Fibroblast of the conjunctiva (primary cell): ENCODE measurements at places on chromosomes 7 and 10.

GRCh38 chr7:150410131-150410530 is 31.0 kb downstream of the ZNF775 start:
- DNase-seq = no peak

DNA sequence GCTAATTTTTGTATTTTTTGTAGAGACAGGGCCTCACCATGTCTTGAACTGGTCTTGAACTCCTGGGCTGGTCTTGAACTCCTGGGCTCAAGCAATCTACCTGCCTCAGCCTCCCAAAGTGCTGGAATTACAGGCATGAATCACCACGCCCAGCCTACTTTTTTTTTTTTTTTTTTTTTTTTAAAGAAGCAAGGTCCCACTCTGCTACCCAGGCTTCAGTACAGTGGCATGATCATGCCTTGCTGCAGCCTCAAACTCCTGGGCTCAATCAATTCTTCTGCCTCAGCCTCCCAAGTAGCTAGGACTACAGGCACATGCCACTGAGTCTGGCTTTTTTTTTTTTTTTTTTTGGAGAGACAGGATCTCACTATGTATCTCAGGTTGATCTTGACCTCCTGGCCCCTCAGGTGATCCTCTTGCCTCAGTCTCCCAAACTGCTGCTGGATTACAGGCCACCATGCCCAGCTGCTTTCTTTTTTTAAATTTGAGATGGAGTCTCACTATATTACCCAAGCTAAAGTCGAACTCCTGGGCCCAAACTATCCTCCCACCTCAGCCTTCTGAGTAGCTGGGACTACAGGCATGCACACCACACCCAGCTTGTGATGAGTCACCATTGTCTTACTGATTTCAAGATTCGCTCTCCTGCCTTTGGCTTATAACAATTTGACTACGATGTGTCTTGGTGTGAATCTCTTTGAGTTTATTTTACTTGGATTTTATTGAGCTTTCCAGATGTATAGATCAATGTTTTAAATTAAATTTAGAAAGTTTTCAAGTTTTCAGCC is 9.0 kb downstream of the RPEL1 start:
- DNase-seq = no peak

GRCh38 chr7:55086413-55087201 is 67.8 kb downstream of the EGFR start:
- peak; percentile 42 for DNase-seq

DNA sequence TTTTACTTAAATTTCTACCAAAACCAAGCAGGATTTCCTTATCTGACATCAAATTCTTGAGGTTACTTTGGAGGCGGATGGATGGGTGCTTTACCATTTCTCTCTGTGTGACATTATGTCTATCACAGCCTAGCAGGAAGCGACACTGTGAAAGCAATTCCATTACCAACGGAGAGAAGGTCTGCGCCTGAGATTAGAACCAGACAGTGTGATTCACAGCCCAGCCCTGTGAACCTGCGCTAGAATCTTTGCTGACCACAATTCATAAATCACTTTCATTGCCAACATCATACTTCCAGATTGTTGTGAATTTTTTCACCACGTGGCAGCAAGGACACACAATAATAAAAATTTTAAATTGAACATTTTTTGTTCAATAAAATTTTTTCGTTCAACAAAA is 126.5 kb downstream of the CUBN start:
- no peak for DNase-seq

GRCh38 chr10:127496035-127496434 is 53.1 kb upstream of the NPS start:
- no peak for DNase-seq

GRCh38 chr7:111927353-111928019 is 278.7 kb downstream of the DOCK4 start:
- DNase-seq = no peak

DNA sequence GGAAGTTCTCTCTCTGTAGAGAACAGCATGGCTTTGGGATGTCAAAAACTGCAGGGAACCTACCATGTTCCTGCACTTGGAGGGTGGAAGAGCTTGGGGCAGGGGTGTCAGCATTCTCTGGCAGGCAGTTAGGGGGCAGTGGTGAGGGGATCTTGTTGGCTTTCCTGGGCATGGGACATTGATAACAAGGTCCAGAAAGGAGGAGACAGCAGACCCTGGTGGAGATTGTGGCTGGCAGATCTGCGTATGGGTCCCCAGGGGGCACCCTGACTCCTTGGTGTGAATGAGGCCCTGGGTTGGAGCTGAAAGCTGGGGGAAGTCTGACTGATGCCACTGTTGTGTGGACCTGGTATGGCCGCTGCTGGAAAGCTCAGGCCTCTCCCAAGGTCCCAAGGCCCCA is 22.9 kb upstream of the CAMK2B start:
- DNase-seq = peak; percentile 6

DNA sequence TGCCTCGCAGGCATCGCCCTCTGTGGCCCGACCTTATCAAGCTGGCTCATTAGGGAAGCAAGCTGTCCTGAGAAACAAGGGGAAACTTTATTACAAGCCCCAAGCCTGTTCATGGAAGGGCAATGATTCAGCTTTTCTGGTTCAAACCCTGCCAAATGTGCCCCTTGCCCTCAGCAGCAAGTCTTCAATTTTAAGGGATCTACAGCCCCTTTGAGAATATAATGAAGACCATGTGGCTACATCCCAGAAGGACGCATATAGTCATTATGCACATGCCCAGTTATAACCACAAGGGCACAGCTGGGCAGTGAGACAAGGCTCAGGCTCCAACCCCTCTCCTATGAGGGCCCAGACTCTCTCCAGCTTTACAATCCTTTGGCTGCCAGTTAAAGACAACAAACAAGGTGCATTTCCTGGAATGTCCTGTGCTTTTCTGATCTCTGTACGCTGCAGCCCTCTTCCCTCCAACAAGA is 56.7 kb downstream of the DDC start:
- peak; percentile 35 for DNase-seq

- no peak for DNase-seq
Observed at GRCh38 chr7:117737926-117738325, 135.3 kb downstream of the CTTNBP2 start.

- DNase-seq = no peak
Observed at GRCh38 chr10:26090762-26091161, 125.8 kb upstream of the GAD2 start.

DNA sequence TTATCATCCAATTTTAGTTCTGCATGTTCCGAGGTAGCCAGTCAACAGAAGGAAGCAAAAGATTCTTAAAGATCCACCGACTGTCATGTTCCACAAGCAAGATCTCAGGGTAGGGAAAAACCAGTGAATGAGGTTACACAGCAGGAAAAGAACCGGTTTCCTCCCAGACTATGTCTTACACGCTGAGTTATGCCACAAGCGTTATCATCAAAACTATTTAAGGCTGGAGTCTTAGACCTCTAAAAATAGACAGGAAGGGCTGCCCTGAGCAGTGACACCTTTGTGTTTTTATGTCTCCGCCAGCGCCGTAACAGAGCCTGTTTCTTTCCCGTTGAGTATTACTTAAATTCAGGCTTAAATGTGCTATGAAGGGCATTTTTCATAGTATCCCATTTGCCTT is 48.3 kb downstream of the PROSER2 start:
- no peak for DNase-seq

DNA sequence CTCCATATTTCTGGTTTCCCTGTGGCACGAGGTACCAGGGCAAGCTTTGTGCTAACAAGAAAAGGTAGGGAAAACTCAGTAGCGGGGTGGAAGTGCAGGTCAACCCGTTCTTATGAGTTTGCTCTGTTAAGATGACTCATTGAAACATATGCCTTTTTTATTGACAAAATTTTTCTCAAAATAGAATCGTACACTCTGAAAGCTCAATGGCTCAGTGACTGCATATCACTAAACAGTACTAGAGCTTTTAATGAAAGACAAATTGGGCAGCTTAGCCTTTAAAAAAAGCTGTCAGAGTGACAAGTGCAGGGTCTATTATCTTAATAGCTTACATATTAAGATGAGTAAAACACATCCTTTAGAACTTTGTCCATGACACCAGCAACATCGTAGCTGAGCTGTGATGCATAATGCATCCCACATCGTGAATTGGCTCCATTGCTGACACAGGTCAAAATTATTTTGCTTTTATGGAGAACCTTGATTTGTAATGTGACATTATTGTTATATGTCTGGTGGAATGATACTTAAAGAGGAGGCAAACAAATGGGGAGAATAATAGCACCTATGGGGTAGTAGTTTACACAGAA is 264.4 kb downstream of the ETV1 start:
- DNase-seq = no peak

DNA sequence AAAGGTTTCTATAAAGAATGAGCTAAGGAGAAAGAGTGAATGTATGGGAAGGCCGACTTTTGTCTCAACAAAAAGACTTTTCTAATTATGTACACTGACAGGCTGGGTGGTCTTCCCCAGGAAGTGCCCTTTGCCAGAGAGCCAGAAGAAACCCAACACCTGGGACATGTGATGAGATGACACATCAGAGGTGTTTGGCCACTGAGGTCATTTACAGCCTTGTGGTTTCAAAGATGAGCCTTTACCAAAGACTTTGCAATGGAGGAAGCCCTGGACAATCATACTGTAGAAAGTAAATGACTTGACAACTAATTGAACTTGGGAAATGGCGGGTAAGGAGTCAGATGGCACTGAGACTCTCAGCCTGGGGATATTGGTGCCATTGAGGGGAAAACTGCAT is 3.4 kb upstream of the NRG3 start:
- DNase-seq = no peak

GRCh38 chr10:4296161-4296560 is 511.2 kb upstream of the KLF6 start:
- DNase-seq = no peak

- DNase-seq = no peak
Observed at GRCh38 chr7:73869011-73869798, 8.2 kb downstream of the TMEM270 start.

DNA sequence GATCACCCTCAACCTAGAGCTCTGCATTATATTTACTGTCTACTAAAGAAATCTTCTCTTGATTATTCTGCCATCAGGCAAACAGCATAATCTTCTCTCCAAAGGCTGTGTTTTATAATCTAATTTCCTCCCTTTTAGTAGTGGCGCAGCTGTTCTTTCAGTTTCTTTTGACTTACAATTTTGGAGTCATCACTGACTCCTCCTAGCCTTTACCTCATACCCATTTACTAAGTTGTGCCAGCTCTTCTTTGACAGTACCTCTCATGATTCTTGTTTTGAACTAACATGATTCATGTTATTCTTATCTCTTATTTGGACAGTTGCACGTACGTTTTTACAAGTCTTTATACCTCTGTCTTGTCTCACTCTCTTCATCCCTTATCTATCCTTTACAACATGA is 113.0 kb downstream of the FOXP2 start:
- no peak for DNase-seq

GRCh38 chr7:133945497-133945896 is 181.6 kb upstream of the LRGUK start:
- no peak for DNase-seq

DNA sequence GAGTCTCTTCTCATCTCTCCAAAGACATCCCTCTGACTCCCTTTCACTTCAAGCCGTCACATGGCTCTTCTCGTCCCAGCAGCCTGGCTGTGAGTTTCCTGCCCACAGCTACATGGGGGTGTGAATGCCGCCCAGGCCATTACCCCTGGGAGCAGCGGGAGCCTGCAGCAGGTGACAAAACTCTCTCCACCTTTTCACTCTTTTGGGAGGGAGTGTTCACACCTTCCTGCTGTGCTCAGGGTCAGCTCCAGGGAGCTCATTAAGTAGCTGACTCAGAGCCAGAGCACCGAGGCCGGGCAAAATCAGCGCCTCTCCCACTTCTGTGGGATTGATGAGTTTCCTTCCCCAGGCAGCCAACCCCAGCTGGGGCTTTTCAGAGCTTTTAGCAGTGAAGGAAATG is 271.3 kb downstream of the TYW1 start:
- DNase-seq = no peak

DNA sequence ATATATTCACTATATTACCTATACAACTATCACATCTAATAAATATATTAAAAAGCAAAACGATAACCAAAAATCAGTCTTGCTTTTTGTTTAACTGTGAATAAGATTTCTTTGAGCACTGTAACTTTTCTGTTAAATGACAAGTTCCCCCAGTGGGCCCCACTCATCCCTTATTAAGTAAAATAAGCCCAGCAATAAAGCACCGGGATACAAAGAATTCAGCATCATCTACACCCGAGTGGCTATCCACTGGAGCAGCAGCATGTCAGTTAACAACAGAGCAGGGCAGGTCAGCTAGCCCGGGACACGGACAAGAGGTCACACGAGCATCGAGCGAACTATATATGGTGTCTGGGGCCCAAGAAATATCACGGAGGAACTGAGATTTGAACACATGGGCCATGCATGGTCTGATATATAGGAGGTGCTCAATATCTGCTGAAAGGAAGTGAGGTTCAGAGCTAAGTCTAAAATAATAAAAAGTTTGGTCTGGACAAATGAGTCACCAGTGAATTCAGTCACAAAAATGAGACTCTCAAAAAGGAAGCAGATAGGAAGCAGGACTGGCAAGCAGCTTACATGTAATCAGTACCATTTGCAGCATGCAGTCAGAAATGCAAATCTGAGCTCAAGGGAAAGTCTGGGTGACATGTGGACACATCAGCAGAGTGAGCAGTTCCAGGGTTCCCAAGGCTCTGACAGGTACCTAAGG is 4.1 kb downstream of the ERCC6 start:
- peak; percentile 26 for DNase-seq
